Stimulated activated effector memory CD8-positive, alpha-beta T cell treated with anti-CD3 and anti-CD28 coated beads, Interleukin-12 subunit alpha, Interleukin-12 subunit beta, amount 100 ng/mL, for 72 hours (primary cell): ENCODE measurements at places on chromosomes 12 and 14.

- DNase-seq = no peak
Measured at GRCh38 chr12:46458500-46459102, 86.0 kb upstream of the SLC38A2 start.

GRCh38 chr14:65926935-65927700 lies 514.6 kb downstream of the FUT8 start:
- no peak for DNase-seq

DNA sequence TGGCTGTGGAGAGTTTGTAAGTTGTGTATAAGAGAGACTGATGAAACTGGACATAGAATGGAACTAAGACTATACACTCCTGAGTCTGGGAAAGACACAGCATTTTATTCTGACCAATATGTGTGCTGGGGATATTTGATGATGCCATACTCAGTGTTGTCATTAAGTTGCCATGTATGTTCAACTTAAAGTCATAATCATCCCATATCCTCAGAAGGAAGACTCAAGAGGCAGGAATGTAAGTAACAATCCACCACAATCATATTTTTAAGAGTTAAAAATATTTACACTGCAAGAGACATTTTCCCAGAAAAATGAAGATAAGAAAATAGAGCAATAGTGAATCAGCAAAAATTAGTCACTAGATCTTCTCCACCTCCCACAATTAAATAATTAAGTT lies 120.1 kb downstream of the MDGA2 start:
- no peak for DNase-seq

GRCh38 chr12:71321130-71321529 lies 118.5 kb upstream of the LGR5 start:
- DNase-seq = no peak

- DNase-seq = peak; percentile 52
Measured at GRCh38 chr12:25052196-25052913, 103.5 kb upstream of the BCAT1 start.

DNA sequence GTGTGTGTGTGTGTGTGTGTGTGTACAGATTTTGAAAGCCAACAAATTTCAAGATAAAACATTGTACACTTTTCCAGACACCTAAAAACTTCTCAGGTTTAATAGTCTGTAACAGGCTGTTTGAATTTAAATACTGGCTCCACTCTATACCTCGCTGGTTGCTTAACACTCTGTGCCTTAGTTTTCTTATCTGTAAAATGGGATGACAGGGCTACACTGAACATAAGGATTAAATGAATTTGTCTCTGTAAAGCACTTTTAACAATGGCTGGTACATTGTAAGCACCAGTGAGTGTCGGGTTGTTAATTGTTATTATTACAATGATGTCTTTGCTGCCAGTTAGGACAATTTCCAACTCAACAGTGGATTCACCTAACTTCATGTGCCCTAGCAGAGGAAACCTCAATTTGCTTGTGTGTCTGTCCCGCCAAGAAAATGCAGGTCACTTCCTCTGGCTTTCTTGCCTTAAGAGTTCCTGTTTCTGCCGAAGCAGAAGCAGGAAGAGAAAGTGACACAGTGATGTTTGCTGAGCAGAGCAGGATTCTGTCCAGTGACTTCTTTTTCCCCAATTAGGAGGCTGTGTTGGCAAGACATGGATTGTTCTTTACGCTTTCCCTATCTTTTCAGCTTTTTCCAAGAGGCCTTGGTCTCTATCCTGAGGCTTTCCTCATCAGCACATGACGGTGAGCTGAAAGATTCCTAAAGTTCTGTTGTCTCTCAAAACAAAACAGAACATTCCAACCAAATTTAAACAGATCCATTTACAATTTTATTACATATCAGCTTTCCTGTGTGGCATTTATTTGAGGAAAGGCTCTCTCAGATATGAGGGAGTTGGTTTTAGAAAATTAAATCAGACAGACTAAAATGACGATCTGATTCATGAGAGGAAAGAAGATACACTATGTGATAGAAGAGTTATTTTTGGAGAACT lies 154.1 kb upstream of the ATP2B1 start:
- DNase-seq = no peak

GRCh38 chr12:15355766-15356165 lies 33.5 kb downstream of the PTPRO start:
- DNase-seq = no peak

DNA sequence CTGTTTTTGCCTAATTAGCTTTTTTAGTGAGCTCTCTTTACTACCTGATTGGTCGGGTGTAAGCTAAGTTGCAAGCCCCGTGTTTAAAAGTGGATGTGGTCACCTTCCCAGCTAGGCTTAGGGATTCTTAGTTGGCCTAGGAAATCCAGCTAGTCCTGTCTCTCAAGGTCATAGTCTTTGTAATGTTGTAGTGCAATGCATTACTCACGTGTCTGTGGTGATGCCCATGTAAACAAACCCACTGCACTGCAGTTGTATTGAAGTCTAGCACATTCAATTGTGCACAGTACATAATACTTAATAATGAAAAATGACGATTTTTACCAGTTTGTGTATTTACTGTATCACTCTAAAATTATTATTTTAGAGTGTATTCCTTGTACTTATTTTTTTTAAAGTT lies 335.5 kb downstream of the NUAK1 start:
- DNase-seq = no peak

GRCh38 chr12:51666696-51667095 lies 75.7 kb downstream of the SCN8A start:
- DNase-seq = no peak

- no peak for DNase-seq
Measured at GRCh38 chr14:104126753-104127152, 11.6 kb upstream of the KIF26A start.

- no peak for DNase-seq
Measured at GRCh38 chr12:82438356-82438755, 80.0 kb downstream of the METTL25 start.

DNA sequence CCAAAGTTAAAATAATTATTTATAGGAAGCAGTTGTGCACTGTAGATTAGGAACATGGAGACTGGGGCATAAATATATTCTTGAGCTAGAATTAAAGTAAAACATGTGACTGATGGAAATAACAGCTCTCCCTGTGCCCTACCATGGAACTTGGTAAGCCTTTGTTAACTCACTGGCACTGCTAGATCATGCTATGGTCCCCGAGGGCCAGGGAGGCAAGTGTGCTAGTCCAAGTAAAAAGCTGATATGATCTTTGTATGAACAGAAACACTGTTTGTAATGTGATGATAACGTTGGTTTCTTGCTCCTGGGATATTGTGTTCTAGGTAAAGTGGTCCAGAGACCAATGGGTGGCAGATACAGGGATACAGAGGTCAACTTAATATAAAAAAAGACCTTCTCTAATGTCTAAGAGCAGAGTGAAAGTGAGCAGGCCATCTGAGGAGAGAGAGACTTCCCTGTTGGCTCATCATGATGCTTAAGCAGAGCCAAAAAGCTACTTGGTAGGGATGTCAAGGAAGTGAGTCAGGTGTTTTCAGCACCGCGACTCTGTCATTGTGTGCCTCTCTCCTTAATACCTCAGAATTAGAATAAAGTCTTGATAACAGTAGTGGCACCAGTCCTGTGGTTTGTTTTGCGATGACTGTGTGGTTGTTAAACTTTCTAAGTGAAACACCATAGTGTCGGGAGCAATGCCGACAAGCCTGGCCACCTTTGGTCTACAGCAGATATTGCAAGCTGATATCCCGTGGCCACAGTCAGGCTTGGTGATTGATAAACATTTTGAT lies 27.6 kb downstream of the BICD1 start:
- DNase-seq = peak; percentile 73

DNA sequence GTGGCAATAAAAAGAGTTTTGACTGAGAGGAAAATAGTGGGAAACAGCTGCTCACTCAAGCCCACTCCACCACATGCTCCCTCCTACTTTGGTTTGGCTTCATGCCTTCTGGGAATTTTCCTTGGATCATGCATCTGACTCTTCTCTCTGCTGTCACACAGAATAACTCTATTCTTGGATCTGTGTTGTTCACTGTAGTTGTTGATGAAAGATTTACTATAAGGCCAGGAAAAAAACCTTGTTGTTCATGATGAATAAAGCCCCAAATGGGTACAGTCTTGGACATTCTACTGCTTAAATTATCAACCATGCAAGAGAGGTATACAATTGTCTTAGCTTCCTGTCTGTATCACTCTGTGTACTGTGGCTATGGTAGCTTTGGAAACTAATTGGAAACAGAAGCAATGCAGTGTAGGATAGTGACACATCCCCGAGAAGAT lies 70.5 kb downstream of the TMX1 start:
- no peak for DNase-seq

DNA sequence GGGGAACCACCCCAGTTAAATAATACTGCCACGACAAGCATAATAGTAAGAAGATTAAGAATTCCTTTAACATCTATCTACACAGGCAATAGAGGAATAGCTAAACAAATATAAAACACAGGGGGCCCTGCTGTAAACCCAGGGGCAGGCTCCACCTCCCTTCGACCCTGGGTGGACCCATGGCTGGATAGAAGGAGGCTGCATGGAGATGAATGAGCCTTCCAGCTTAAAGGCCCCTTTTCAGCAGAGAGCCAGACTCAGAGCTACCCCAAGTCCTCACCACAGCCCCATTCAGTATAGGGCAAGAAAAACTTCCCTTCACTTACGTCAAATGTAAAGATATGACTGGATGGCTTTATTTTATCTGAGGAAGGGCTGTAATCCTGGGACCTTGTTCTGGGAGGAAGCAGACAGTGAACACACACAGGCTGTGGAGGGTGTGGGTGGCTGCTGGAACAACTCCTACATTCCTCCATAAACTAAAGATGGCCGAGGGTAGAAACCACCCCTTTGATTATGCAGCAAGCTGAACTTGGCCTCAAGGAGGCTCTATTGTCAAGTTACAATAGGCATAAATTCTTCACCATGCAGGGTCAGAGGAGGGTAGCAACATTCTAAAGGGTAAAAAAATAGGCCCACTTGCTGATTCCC lies 30.4 kb downstream of the NUAK1 start:
- DNase-seq = no peak

DNA sequence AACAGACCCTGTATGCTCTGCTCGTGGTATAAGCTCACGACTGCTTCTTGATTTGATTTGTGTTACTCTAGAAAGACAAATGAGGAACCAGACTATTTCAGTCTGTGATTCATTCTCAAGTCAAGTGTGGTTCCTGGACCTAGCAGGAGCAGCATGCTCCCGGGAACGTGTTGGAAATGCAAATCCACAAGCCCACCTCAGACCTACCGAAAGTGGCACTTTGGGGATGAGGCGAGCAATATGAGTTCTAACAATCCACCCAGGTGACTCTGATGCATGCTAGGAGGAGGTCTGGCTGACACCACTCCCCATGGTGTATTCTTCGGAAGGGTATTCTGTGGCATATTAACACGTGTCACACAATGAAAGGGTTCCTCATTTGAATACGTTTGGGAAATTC lies 59.5 kb upstream of the TMX1 start:
- DNase-seq = no peak

DNA sequence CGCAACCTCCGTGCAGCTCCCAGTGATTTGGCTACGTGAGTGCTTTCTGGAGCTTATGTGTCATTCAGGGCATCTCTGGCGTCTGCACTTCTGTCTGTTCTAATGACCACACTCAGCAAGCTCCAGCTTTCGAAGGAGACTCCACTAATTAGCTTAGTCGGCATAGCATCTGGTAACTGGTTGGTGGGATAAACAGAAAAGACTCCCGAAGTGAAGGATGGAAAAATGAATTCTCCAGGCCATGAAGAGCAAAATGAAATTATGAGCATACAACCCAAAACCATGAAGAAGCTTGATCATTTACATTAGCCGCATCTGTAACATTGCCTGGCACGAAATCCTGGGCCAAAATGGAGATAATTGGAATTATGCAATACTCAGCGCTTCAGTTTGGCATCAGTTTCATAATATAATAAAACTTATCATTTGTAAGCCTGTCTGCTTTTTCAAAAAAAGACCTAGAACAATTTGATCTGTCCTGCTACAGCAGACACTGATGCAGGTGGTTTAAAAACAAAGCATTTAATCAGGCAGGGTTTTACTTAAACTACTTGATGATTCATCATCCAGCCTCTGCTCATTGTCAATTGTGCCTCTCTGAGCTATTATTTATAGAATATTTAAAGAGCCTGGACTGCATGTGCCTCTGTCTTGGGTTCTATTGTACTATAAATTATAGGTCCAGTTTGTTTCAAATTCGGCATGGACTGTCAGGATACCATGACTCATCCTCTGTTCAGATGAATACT lies 87.4 kb downstream of the SYT1 start:
- no peak for DNase-seq

DNA sequence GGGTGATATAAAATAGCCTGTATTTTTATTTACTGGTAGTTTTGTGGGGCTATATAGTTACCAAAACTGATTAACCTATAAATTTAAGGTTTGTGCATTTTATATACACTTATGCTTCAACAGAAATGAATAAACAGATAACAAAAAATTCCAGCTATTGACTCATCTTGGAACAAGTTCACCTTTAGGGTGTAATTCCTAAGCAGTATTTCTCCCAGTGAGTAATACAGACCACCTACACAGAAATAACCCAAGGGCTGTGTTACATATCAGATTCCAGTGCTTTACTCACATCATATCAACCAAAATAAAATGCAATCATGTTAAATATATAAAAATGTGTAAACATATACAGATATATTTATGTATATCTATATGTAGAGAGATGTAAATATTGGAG lies 345.6 kb downstream of the ADAMTS20 start:
- DNase-seq = no peak

DNA sequence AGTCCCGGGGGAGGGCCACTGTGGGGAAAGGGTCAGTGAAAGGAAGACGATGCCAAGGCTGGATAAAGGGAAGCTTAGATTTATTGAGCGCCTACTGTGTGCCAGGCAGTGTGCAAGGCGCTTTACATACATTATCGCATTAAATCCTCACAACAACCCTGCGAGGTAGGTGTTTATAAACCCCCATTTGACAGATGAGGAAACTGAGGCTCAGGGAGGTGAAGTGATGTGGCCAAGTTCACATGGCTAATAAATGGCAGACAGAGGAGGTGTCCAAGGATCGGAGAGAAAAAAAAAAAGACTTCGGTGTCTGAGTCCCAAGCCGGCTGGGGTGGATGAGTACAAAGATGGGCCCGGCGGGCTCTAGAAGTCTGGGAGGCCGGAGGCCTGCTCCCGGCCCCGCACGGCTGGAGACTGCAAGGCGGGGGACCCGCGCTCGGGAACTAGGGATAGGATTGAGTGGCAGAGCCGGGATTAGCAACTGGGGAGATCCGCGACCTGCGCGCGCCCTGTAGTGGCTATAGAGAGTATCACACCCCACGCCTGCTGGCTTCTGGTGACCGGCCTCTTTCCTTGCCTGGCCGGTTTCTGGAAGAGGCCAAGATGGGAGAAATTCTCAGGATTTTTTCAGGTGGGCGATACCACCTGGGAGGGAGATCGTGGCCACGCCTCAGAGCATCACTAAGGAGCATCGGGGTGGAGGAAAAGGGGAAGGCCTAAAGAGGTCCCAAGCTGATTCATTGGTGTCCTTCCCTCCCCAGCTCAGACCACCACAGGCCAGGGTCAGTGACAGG lies 3.9 kb downstream of the DDN start:
- DNase-seq = peak; percentile 21

GRCh38 chr12:15417691-15418090 lies 95.4 kb downstream of the PTPRO start:
- DNase-seq = no peak
